ENCODE measurements at places on chromosomes 3 and 15.
A peak's percentile ranks its signal among the peaks of the same experiment; 100 is the strongest.

GRCh38 chr3:151866711-151867410 lies 6.6 kb upstream of the SUCNR1 start:
- DNase-seq, result no peak

DNA sequence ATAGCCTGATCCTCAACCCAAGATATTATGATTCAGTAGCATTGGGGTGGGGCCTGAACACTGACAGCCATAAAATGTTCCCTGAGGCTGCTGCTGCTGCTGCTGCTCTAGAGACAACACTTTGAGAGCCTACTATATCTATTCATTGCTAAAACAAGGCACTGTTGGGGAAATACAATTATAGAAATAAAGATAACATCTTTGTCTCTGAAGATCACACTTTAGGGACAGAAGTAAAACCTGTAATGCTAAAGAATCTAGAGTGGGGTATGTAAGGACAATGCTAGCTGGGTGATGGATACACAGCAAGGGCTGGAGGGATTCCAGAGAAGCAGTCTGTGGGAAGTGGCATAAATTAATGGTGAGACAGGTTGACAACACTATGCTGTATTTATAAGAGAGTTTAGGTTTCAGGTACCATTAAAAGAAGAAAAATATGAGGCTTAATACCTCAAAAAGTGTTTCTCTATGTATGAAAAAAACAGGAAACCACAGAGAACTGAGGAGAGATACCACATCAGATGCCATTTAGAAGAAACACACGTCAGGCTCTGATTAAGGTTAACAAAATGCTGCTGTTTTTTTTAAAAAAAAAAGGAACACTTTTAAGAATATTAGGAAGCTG lies 115.9 kb downstream of the CBLB start:
- DNase-seq, result peak; percentile 5

DNA sequence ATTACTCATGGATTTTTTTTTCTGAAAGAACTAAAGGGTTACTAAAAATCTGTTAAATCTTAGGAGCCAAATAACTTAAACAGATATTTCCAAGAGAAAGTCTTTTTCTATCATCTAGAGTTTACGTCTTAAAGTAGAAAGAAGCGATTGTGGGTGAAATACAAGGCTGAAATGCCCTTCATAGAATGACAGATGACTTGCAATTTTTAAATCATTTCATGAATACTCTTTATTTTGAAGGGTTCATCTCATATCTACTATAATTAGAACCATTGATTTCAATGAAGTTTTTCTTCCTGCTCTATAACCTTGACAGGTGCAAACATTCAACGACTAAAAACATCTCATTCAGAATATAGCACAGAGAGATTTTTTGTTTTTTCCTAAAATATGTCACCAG lies 217.0 kb downstream of the GABRB3 start:
- no peak for DNase-seq

DNA sequence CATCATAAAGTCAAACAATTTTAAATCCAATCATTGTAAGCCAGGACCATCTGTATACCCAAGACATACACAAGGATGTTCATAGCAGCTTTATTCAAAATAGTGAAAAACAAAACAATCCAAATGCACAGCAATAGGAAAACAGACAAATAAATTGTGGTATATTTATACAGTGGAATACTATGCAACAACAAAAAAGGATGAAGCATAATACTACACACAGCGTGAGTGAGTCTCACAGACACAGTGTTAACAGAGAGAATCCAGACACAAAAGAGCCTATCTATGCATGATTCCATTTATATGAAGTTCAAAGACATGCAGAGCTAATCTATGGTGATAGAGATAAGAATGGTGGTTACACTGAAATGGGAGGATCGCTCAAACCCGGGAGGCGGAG lies 5.6 kb upstream of the MUC20 start:
- DNase-seq, result no peak

- no peak for DNase-seq
These were observed 984 bp downstream of the RNU6-1 start for GRCh38 chr15:67838789-67839332.

DNA sequence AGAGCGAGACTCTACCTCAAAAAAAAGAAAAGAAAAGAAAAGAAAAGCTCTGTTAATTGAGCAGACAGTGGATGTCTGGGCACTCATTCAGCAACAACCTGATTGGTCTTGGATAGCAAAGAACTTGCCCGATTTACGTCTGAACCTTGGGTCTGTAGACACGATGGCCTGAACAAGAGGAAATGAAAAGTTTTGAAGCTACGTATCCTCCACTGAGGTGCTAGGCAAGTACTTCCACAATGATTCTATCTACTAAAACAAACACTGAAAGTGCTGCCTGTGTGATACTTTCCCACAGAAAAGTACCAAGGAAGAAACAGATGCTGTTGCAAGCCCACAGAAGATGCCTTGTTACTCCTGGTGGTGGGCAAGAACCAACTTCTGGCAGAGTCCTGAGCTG lies 21.8 kb upstream of the MUSTN1 start:
- DNase-seq, result no peak

DNA sequence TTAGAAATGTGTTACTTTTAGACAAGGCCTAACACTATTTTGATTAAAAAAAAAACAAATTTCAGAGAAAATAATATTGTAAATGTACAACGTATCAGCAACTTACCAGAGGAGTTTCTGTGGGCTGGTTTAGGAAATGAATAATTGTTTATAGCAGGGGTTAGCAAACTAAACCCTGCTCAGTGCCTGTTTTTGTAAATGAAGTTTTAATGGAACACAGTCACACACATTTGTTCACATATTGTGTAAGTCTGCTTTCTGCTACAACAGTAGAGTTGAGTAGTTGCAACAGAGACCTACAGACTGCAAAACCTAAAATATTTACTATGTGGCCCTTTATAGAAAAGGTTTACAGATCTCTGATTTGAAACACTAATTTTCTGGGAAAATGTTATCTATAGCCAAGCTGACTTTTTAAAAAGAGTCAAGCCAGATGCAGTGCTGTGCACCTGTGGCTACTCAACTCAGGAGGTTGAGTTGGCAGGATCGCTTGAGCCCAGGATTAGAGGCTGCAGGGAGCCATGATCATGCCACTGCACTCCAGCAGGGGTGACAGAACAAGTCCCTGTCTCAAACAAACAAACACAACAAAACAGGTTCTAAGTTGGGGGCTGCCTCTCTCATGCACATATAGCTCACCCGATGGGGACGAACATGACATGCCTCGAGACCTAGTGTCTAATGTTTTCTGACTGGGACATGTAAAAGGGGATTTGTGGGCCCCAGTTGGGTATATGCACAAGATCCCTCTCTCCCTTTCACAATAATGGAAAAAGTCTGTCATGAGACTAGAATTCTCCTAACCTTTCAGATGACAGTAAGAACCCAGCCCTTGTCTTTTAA lies 182.5 kb downstream of the TNIK start:
- no peak for DNase-seq

- DNase-seq, result no peak
These were observed 23.5 kb downstream of the COLQ start for GRCh38 chr3:15497964-15498363.

DNA sequence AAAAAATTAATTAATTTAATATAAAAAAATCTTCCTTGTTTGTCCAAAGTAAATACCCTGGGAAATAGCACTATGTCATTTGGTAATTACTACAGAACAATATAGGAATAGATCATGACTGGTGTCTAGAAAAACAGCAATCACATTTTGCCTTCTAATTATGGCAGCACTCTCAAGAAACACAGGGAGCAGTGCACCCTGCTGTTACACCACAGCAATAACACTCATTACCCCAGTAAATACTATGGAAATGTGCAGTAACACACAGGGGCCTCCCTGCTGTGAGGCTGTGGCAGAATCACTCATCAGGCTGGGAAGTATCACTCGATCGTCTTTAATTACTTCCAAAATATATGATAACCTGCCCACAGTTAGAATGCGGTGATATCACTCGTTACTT lies 646.0 kb downstream of the TUSC7 start:
- DNase-seq, result no peak

DNA sequence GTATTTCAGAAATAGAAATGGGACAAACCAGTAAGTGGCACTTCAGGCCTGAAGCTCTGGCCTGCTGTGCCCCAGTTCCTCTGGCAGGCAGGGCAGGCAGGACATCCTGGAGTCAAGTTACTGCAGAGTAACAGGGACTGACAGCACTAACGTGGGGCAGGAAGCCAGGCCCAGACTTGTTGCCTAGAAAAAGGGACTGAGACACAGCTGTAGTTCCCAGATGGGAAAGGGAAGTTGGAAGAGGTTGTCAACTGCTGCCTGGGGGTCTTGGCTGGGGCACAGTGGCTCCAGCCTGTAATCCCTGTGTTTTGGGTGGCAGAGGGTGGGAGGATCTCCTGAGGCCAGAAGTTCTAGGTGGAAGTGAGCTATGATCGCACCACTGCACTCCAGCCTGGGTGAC lies 171.9 kb downstream of the FMN1 start:
- no peak for DNase-seq

- no peak for DNase-seq
These were observed 29.6 kb upstream of the ADAMTS7 start for GRCh38 chr15:78840661-78841375.

DNA sequence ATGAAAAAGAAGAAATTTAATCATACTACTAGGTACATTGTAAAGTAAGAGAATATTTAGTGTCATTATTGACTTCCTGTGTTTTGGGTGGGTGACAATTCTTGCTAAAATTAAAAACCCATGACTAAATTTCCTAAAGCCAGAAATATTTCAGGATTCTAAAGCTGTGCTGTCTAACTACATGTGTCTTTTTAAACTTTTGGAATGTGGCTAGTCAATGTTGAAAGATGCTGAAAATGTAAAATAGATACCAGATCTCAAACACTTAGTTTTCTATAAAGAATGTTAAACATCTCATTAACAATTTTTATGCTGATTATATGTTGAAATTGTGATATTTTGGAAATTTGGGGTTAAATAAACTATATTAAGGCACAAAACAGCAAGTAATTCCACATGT lies 308.9 kb upstream of the TMCO5A start:
- DNase-seq, result no peak

GRCh38 chr15:52785672-52786406 lies 4.3 kb downstream of the ONECUT1 start:
- DNase-seq, result no peak

DNA sequence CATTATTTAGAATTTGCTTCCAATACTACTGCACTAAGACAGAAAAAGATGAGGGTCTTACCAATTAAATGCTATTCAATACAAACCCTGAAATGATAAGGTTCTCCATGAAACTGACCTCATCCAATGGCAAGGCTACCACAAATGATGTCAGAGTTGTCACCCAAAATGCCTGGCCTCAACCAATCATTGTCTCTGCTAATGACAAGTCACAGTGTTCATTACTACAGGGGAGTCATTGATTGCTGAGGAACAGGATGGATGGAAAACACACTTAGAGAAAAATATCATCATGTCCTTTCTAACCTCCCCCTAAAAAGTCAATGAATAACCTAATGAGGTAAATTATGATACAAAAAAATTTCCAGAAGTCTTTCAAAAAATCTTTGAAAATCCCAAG lies 91.0 kb downstream of the FOXP1 start:
- no peak for DNase-seq

DNA sequence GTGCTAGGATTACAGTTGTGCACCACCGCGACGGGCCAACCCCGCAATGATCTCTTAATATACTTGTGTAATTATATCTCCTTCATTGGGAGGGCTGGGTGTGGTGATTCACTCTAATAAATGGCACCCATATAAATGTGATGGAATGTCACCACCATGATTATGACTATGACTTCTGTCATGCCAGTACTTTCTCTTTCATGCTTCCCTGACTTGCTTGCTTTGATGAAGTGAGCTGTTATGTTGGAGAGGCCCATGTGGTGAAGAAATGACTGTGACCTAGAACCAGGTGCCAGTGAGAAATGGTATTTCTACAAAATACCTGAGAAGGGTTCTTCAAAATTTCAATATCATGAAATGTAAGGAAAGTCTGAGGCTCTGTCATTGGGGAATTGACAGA lies 24.4 kb upstream of the TP63 start:
- no peak for DNase-seq

DNA sequence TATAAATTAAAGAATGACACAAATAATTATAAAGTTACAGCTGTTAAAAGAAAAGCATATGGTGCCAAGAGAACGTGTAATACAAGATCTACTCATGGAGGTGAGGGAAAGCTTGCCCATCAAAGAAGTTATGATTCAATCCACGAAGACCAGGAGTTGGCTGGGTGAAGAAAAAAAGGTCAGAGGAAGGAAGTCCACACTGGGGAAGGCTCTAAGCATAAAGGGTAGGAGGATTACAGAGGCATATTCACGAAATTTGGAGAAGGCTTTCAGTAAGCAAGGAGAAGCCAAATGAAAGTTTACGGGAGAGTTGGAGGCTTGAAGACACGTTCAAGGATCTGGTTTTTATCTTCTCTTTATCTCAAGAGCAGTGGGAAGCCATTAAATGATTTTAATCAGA lies 1.8 kb upstream of the TGFBR2 start:
- DNase-seq, result no peak

- DNase-seq, result no peak
These were observed 33.7 kb downstream of the PRR20G start for GRCh38 chr3:127254033-127254644.

DNA sequence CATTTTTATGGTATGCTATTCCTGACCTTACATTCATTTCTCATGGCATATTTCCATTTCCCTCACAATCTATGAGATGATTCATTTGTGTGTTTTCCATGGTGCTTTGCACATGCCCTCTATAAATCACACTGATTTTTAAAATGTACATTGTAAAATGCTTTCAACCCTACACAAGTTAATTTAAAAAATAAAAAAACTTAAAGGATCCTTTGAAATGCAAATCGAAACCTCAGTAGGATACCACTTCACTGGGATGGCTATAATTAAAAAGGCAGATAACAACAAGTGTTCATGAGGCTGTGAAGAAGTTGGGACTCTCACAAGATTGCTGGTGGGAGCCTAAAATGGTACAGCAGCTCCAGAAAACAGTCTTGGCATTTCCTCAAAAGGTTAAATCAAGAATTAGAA lies 83.5 kb downstream of the FMN1 start:
- no peak for DNase-seq

DNA sequence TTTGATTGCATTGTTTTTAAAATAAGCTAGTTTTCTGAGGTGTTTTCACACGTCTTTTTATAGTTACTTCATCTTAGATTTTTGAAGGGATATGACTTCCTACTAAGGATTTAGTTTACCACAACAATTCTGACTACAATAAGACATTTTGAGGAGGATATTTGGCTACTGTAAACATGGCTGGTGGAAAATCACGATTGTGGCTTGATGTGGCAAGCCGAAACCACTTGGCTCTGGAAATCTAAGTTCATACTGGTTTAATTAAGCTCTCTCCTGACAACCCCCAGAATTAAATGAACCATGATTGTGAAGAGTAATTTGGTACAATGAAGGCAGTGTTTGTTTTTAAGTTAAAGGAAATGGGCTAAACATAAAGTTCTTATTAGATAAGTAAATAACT lies 30.8 kb downstream of the ST3GAL6 start:
- no peak for DNase-seq
